T47D (cell line): ENCODE measurements at places on chromosomes 2 and 18.

DNA sequence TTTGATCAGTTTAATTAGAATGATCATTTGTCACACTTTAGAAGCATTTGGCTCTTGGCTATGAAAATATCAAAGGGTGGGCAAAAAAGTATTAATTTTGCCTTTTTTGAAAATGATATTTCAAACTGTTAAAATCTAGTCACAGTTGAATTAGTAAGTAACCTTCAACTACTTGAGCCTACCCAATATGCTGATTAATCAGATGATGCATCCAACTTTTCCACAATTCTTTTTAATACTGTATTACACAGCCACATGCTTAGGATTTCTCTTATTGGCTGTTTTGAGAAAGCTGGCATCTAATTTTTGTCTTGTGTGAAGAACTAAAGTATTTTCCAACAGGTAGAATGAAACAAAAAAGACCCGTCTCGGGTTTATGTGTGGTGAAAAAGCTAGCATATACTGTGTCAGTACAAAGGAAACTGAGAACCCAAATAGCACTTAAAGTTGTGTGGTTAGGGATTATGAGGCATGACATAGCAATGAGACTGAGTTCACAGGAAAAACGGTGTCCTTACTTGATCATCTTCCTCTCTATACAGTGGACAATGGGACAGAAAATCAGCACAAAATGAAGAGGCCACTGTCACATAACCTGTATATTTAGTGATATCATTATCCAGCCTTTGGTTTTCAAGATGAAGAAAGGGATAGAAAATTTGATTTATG is 11.7 kb downstream of the OSBPL6 start:
- DNase-seq: no peak

DNA sequence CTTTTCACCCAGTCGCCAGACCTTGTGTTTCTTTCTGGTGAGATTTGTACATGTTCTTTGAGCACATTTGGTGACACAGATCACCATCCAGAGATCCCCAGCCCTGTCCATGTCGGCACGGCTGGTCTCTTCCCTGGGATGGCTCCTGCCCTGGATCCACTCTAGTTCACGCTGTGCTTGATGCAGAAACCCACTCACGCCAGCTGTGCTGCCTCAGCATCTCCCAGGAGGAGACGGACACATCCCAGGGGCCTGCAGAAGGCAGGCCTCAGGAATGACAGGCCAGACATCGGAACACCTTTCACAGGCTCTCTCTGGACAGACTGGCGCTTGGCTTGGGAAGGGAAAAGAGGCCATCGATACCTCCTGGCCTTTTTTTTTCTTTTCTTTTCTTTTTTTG is 203.6 kb downstream of the ACKR3 start:
- DNase-seq: no peak

DNA sequence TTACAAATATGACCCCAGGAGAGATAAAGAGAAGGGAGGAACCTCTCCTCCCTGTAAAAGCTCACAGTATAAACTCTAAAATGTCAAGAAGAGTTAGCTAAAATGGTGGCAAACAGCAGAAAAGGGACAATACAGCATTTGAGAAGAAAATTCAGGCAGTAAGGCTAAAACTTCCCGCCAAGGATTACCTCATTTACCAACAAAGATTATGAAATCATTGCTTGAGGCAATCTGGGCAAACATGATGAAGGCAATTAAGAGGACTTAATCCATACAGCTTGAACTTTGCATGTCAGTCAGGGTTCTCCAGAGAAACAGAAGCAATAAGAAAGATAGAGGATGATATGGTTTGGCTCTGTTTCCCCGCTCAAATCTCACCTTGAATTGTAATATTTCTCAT is 81.4 kb downstream of the CMPK2 start:
- DNase-seq: no peak

GRCh38 chr2:237456200-237456843 is 30.7 kb upstream of the MLPH start:
- no peak for DNase-seq

GRCh38 chr2:237307474-237307873 is 106.5 kb downstream of the COL6A3 start:
- DNase-seq: no peak

DNA sequence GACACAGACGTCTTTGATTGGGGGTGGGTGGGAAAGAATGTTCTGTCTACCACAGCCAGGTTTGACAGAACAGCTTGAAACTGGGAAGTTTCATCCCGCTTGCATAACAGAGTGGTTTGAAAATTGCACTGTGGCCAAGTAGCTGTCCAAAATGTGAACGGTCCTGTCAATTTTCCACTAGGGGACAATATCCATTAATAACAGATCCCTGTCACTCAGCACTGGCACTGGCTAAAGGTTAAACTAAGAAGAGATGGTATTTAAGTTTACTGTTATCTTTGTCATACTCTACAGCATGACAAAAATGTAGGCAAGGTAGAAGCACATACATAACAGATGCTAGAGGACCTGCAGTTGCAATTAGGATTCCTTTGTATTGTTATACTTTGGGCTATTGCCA is 55.6 kb upstream of the ACMSD start:
- peak; percentile 64 for DNase-seq

DNA sequence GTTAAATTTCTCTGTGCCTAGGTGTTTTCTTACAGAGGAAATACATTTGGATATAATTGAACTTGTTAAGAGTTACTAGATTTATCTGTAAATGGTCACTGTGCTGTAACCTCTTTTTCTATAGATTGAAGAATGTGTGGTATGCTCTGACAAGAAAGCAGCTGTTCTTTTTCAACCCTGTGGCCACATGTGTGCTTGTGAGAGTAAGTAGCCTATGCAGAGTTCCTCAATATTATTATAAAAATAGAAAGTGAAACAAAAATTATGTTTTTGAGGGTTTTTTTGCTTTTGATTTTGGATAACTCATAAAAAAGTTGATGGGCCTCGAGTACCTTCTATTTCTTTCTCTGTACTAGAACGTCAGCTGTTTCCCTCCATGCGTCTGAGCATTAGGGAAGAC is 112.4 kb downstream of the MIB1 start:
- no peak for DNase-seq

- no peak for DNase-seq
Observed at GRCh38 chr2:167862296-167862695, 385.1 kb downstream of the STK39 start.

DNA sequence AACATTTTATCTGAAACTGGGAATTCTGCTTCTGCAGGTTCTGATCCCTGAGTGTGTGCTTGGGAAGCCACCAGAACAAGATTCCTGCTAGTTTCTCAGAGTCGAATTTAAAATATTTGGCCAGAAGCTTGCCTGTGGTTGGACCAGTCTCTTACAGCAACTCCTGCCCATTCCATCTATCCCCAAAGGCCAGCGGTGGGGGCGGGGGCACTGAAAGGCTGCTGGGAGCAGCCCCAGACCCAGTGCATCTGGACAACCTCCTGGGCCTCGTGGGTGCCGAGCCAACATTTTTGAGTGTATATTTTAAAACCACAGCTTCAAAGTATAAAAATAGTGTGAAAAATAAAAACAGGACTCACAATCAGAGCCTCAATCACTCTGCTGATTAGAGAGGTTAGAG is 38.6 kb upstream of the ZFP36L2 start:
- no peak for DNase-seq

- DNase-seq: no peak
Observed at GRCh38 chr2:75035444-75036353, 77.3 kb downstream of the POLE4 start.

- no peak for DNase-seq
Observed at GRCh38 chr2:199470672-199471442, 13.1 kb upstream of the SATB2 start.

GRCh38 chr2:160075171-160075570 is 12.8 kb upstream of the PLA2R1 start:
- DNase-seq: no peak

- DNase-seq: no peak
Observed at GRCh38 chr2:57429831-57430230, 616.8 kb upstream of the VRK2 start.

- DNase-seq: no peak
Observed at GRCh38 chr2:113877711-113878598, 11.9 kb upstream of the ACTR3 start.

- DNase-seq: no peak
Observed at GRCh38 chr2:127411653-127412369, 6.4 kb upstream of the PROC start.

- DNase-seq: no peak
Observed at GRCh38 chr2:102238039-102238756, 51.4 kb downstream of the IL1RL2 start.

DNA sequence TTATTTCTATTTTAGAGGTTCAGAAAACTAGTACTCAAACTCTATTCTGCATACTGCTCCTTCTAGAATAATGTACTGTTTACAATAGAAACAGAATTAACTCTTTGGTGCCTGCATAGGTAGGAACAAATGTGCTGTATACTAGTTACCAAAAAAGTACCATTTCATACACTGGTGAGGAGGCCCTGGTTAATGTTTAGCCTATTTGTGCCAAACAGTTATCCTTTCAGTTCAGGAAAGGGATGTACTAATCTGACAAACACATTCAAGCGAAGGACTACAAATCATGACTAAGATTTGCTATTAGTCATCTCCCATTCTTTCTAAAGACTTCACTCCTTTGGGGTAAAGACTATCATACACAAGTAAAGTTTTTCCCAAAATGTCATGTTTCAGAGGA is 47.4 kb downstream of the EXOC6B start:
- no peak for DNase-seq

- peak; percentile 84 for DNase-seq
Observed at GRCh38 chr2:133674433-133675331, 106.4 kb upstream of the NCKAP5 start.

GRCh38 chr2:199663157-199663556 is 187.8 kb downstream of the FTCDNL1 start:
- DNase-seq: no peak

DNA sequence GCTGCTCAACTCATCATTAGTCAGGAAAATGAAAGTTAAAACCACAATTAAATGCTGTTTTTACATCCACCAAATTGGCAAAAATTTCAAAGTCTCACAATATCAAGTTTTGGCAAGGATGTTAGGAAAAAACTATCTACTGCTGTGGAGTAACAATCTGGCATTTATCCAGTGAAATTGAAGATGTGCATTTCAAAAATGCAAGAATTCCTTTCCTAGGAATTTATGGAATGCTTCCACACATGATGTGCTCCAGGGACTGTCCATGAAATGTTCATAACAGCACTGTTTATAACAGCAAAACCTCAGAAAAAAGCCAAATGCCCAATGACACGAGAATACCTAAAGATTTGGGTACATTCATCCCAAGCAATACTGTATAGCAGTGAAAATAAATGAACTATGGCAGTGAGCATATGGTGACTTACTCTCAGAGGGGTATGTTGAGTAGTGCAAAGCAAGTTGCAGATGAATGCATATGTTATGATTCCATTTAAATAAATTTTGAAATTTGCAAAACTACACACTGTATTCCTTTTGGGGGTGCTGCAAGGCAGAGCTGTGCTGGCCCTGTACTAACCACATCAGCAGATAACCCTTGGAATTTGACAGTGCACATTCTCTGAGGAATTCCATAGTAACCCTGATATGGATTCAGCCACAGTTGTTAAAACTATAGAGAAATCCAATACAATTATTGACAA is 41.3 kb upstream of the GYPC start:
- DNase-seq: no peak

DNA sequence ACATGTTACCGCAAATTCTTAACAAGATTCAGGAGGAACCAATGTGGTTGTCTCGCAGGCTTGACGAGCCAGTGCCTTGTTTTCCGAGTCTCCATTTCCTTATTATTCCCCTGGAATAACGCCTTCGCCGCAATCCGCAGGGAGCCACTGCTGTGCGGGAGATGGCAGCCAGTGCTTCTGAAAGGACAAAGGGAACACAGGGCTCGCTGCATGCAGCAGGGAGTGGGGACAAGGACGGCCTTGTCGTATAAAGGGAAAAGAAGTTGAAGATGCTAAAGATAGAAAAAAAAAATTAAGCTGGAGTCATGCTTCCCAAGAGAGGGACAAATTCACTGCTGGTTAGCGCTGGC is 221.4 kb downstream of the NDUFA10 start:
- no peak for DNase-seq

DNA sequence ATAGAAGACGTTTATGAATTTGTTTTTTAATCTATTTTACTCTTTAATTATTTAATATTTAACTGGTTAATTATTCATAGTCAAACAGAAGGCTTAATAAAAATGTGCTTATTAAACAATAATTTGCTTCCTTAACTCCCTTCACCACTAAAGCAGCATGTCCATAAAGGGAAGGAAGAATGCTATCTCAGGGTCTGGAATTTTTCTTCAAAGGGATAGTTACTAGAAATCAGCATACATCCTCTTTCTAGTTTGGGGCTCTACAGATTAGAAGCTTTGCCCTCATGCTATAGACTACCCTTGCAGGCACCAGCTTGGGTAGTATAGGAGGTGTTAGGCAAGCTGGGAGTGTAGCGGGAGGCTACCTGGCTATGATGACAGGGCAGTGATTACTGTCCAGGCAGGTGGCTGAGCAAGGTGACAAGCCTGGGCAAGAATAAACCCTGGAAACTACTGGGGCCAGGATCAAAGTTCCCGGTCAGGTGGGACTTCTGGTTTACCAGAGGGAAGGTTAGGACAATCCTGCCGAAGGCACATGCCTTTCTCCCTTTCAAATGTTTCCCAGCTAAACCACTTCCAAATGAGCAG is 276.0 kb upstream of the REV1 start:
- DNase-seq: no peak

- DNase-seq: no peak
Observed at GRCh38 chr2:181780047-181780651, 99.8 kb upstream of the NEUROD1 start.

- no peak for DNase-seq
Observed at GRCh38 chr2:54955358-54956110, 94.7 kb downstream of the RTN4 start.

- no peak for DNase-seq
Observed at GRCh38 chr2:97918818-97919217, 76.9 kb downstream of the TMEM131 start.

DNA sequence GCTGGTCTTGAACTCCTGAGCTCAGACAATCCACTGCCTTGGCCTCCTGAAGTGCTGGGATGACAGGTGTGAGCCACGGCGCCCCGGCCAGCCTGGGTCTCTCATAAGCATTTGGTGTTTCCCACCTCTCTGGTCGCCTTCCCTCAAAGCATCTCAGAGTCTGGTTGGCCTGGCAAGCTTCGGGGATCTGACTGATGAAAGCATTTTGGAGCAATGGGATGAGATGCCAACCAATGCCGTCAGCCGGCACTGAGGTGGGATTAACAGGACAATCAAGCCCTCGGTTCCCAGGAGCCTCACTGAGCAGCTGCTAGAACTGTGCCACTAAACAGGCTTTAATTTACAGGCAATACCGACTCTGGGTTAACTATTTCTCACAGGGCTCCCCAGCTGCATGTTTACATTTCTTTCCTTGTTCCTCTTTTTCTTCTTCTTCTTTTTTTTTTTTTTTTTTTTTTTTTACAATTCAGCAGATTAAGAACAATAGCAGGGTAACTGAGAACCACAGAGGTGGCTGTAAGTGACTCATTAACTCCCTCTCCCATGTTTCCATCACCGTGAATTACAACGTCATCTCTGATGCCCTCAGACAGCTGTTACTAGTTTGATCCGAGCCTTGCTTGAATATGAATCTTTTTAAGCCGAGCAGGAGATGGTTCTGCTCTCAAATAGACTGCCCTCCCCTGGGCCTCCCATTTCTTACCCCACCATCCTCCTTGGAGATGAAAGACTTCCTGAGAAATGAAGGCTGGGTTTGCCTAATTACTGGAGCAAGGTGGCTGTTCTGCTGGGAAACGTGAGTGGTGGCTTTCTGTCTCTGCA is 37.9 kb downstream of the ODC1 start:
- no peak for DNase-seq

- DNase-seq: no peak
Observed at GRCh38 chr2:127516041-127516762, 10.1 kb downstream of the IWS1 start.
